ENCODE measurements at places on chromosomes 16 and 17. TPM values are rescaled to one million over a fixed set of nuclear protein-coding genes. Genes with fewer than 3 reads are reported as not detected.

Gene GSDMA
- 0.29 TPM for total RNA-seq

Gene ABCA5
- total RNA-seq, result 20.7 TPM

Gene ZNF771
- total RNA-seq, result 4.5 TPM

Gene SPNS2
- 67.0 TPM for total RNA-seq

Gene UTS2R
- total RNA-seq, result not detected

Gene NUDT7
- 7.2 TPM for total RNA-seq

Gene ASGR1
- total RNA-seq, result 4.3 TPM

Gene CCL23
- 26.5 TPM for total RNA-seq

Gene RUNDC3A
- 0.32 TPM for total RNA-seq

Gene PRR35
- not detected for total RNA-seq

Gene ITGA3
- total RNA-seq, result 212 TPM

Gene ABAT
- total RNA-seq, result 9.8 TPM

Gene RNF222
- total RNA-seq, result not detected

Gene IL34
- 3.3 TPM for total RNA-seq

Gene HOXB4
- total RNA-seq, result 4.9 TPM

Gene ZNF267
- total RNA-seq, result 17.0 TPM

Gene KCTD2
- 25.3 TPM for total RNA-seq

Gene NPIPA8
- total RNA-seq, result 0.67 TPM

Gene SOCS1
- total RNA-seq, result 15.3 TPM

Gene DHRS7C
- total RNA-seq, result not detected

Gene NMT1
- 107 TPM for total RNA-seq

Gene PRSS53
- 1.8 TPM for total RNA-seq

Gene MOSMO
- total RNA-seq, result 11.4 TPM

Gene HOXB7
- 1.2 TPM for total RNA-seq

Gene B9D1
- total RNA-seq, result 9.9 TPM

Gene ABCC12
- total RNA-seq, result not detected

Gene PRKCB
- 25.2 TPM for total RNA-seq

Gene RAMP2
- total RNA-seq, result 114 TPM

Gene CD79B
- total RNA-seq, result 4.7 TPM

Gene KIF2B
- not detected for total RNA-seq

Gene NKD1
- 47.2 TPM for total RNA-seq

Gene KCNAB3
- 5.9 TPM for total RNA-seq

Gene KRTAP2-3
- not detected for total RNA-seq

Gene SOST
- not detected for total RNA-seq

Gene TTLL6
- total RNA-seq, result 0.20 TPM

All from upper lobe of right lung (tissue), 1 donor.